ENCODE measurements at places on chromosomes 11 and 22.

- DNase-seq: no peak
Observed at GRCh38 chr11:134340354-134340964, 8.7 kb downstream of the GLB1L2 start.

- no peak for DNase-seq
Observed at GRCh38 chr22:49935561-49935960, 17.1 kb downstream of the CRELD2 start.

DNA sequence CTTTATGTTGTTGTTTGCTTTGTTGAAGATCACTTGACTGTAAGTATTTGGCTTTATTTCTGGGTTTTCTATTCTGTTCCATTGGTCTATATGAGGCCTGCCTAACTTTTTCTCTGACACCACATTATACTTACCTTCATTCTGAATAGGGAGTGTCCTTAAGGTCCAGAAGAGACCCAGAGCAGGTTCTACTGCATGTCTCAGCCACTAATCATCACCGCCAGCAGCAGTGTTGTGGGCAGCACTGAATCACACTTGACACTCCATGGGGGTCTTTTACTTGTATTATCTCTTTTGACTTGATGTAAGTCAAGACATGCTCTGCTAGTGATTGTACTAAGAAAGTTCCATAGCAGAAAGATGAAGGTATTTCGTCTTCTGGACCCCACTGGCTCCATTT, 274.9 kb downstream of the TENM4 start:
- no peak for DNase-seq

DNA sequence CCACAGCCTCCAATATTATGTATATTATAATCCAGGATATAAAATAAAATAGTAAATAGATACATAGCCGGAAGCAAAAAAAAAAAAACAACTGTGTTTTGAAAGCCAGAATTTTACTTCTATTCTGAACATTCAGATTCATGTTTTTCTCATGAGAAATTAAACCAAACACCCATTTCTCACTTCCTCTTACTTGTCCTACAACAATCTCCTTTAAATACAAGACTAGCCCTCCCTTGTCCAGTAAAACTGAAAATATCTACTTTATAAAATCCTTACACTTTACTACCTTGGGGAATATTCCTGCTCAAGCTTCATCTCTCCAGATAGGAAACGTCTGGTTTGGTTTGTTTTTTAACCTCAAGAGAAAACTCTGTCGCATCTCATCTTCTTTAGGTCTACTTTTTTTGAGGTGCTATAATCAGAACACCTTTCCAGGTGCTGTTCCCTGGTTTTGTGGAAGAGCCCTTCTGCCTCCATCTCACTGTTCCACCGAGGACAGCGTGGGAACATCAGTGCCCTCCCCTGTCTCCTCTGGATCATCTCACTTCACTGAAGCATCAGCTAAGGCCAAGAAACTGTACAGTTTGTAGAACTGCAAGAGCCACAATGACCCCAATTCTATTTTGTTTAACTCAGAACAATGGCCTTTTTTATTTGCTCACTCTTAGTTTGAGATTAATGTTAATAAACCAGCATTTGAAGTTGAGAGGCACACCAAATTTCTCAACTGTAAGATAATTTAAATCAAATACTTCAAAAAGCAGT, 82.0 kb upstream of the ARHGAP32 start:
- no peak for DNase-seq

DNA sequence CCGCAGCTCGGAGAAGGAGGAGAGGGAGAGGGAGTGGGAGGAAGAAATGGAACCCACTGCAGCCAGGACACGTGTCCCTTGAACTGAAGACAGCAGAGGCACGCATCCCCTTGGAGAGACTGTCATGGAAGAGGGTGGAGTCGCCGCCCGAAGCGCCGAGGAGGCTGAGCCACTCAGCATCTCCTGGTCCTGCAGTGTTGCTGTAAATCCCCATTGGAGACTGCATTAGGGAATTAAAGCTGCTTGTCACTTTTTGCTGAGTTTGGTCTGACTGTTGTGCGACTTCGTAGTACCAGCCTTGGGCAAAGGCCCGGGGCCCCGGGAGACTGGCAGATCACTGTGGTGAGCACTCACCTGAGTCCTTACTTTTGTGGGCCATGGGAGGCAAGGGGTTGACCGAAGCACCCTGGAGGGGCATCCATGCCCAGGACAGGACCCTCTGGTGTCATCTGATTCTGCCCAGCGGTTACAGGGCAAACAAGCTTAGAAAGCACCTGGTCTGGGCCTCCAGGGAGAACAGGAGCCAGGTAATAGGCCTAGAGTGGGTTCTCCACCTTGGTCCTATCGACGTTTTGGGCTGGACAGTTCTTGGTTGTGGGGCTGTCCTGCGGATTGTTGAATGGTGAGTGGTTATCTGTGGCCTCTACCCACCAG, 797 bp downstream of the VPREB1 start:
- DNase-seq: no peak

All from hypothalamus (tissue), 51 donors.